ENCODE measurements at places on chromosomes 1 and 21.
A peak's percentile ranks its signal among the peaks of the same experiment; 100 is the strongest.

DNA sequence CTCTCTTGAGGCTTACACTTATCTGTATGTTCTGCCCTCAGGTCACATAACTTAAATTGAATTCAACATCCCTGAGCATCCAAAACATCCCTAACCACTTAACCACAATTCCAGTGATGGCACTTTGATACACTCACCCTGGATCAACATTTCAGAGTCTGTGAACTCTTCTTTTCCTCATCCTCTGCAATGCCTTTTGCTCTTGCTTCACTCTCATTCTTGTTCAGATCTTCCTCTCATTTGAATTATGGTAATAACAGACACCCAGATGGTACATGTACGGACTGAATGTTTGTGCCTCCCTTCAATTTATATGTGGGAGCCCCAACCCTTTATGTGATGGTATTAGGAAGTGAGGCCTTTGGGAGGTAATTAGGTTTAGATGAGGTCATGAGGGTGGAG lies 33.4 kb downstream of the PTGER3 start:
- DNase-seq = no peak

DNA sequence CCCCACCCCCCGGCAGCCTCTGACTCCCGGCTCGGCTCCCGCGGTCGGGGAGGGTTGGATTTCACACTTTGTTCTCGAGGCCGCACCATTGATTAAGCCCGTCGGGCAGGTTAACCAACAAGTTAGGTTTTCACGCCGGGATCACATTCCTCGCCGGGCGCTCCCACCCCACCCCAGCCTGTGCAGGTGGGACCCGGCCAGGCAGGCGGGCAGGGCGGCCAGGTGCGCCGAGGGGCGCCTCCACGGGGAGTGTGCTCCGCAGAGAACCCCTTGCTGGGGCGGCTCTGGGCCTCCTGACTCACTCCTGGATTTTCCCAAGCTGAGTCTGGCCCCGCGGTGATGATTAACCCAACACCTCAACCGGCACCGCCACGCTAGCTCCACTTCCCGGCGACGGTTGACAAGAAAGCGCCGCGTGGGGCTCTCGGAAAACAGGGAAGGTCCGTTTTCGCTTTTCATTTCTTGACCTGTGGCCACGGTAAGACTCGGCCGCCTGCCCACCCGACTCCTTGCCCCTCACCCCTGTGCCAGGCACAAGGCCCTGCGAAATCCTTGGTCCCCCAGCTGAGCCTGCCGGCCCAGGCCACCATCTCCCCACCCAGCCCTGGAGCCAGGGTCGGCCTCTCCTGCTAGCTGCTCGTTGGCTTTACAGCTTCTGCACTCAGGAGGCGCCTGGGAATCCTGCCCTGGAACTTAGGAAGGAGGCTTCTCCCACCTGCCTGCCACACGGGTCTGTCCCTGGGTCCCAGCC lies 8.8 kb upstream of the TTLL10 start:
- DNase-seq = no peak

DNA sequence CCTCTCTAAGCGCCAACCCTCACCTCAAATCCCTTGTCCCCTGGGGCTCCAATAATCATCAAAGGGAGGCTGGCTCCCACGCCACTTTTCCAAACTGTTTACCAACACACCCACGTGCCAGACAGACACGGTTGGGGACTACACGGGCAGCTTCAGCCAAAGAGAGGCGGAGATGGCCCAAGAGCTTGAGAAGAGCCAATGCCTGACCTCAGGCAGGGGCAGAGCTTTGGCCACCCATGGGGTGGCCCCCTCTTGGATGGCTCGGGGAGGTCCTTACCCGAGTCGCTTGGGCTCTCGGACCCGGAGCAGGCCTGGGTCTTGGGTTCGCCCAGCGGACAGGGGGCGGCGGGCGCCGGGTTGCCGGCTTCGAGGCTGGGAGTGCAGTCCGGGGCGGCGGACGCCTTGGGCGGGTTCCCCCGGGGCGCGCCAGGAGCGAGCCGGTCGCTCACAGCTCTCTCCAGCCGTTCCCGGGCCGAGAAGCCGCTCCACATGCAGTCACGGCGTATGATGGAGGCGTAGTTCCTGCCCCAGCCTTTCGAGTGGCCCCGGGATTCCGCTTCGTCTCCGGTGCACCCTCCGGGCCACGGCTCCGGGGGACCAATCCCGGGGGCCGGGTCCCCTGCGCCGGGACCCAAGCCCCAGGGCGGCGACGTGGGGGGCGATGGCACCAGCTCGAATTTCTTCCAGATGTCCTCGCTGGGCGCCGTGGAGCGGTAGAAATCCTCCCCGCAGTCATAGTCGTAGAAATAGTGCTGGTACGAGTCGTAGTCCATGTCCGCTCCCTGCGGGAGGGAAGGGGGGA lies 854 bp downstream of the MYCL start:
- DNase-seq = no peak

DNA sequence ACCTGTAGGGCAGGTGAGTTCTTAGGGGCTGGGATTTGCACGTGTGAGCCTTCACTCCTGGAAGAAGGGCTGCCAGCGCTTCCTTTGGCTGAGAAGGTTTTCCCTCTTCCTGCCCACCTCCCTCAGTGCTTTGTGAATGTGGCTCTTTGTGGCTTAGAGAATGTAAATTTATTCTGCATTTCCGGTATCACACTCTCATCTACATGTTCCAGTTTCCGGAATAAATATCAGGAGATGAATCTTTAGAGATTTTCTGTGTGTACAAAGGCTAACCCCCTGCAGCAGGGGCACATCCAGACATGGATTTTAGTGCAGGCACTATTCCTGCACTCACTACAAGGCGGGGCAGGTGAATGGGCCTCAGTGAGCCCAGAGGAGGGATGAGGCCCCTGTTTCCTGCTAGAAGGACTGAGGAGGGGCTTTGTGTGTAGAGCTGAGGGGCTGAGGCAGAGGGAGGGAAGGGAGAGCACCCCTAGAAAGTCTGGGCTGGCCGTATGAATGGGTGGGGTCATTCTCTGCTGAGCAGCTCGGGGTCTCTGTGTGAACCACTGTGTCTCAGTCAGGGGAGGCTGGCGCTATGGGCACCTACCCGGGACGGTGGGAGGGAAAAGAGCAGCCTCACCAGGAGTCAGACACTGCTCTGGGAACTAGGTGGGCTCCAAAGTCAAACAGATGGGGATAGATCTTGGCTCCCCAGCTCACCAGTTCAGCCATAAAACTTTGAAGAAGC lies 207.5 kb downstream of the MATN1 start:
- DNase-seq = no peak

GRCh38 chr1:34115233-34115632 lies 49.8 kb downstream of the CSMD2 start:
- no peak for DNase-seq

GRCh38 chr1:221778535-221779142 lies 36.8 kb upstream of the DUSP10 start:
- DNase-seq = peak; percentile 77

- DNase-seq = no peak
Observed at GRCh38 chr1:247357781-247358211, 26.1 kb upstream of the ZNF496 start.

DNA sequence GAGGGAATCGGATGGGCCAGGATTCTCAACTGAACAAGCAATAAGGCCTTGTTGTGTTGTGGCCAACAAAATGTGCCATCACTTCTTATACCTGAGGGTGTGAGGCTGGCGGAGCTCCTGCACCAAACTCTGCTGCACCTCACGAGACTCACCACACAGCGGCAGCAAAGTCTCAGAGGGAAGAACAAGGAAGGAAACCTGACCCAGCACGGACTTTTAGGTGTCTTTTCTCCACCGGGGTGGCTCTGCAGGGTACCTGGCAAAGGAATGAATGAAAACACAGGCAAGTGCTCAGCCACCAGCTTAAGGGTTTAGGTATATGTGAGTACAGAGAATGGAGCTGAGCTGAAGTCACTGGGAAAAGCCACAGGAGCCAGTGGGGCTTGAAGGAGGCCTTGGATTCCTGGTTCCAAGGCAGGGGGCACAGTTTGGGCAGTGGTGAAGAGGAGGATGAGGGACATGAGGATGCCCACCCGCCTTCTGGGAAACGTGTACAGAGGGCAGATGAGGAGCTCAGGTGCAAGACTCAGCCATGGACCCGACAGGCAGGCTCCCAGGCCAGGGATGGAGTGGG lies 31.1 kb upstream of the HSD3B1 start:
- no peak for DNase-seq

DNA sequence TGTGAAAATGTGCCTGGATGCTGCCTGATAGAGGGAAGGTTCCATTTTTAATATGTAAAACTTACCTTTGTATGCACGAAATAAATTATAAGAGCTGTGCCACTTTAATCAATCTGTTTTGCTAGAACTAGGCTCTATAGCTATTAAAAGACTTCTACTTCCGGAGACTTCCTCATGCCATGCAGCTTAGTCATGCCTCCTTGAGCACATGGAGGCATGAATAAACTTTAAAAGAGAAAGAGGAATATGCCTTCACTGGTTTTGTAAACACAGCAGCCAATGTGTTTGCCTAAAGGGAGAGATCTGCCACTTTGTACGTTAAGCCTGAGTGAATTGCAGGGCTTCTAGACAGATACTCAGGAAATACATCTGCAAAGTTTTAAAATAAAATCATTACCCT lies 604.6 kb downstream of the LRRIQ3 start:
- no peak for DNase-seq

GRCh38 chr1:12143631-12144155 lies 23.1 kb upstream of the TNFRSF1B start:
- no peak for DNase-seq

DNA sequence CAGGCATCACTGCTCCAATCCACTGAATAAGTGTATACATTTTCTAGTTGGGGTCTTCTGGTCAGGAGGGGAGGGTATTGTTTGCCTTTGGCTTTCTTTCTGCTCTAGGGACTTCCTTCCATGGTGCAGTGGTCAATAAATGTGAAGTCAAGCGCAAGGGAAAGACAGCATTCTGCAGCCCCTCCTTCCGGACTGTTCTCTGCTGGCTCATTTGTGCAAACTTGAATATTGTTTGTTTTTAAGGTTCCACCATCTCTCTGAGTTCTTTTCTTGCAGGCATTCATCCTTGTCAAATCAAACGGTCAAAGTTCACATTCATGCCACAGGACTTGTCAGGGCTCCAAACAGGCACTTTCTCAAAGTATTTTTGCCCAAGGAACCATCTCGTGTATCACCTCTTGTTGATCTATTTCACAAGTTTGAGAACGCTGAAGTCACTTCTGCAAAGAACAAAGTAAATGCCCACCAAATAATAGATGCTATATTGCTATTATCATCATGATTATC lies 205.6 kb upstream of the KAZN start:
- DNase-seq = no peak

- no peak for DNase-seq
Observed at GRCh38 chr1:1599935-1600860, at the start of gene FNDC10. Gene FNDC10, minus strand, starts transcription at chr1:1600135. Its CDS starts 120 bp downstream, at chr1:1600015.

DNA sequence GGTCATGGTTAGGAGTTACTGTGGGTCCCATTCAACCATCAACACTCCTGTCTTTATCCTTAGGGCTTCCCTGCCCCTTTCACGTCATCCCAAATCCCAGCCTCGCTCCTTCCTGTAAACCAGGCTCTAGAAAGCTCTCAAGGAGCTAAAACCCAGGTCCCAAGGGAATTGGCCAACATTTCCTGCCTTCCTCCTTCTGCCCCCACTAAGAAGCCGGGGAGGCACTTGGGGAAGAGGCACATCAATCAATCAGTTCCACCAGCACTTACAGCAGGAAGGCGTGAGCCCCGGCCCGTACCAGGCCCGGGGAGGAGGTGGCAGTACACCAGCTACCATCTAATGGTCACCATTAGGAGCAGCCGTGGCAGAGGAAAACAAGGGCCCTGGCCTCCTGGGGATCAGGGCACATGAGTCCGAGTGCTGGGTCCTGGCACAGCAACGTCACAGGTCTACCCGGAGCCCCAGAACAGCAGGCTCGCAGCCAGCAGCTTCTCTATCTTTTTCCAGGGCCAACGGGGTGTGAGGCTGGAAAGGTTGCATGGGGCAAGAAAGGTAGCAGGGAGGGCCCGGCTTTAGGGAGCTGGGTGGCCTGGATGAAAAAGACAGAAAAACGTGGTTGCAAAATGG lies 108.6 kb downstream of the CASZ1 start:
- no peak for DNase-seq

GRCh38 chr1:226798427-226799411 lies 59.6 kb upstream of the ITPKB start:
- peak; percentile 60 for DNase-seq

GRCh38 chr1:8404460-8405370 lies 86.8 kb downstream of the SLC45A1 start:
- DNase-seq = no peak

- no peak for DNase-seq
Observed at GRCh38 chr21:38284216-38284615, 27.4 kb downstream of the KCNJ15 start.

- DNase-seq = no peak
Observed at GRCh38 chr1:81706650-81707435, 93.9 kb upstream of the ADGRL2 start.

- DNase-seq = no peak
Observed at GRCh38 chr1:199101139-199101538, 462.3 kb downstream of the PTPRC start.

- no peak for DNase-seq
Observed at GRCh38 chr1:145960468-145961108, 2.8 kb upstream of the LIX1L start.

DNA sequence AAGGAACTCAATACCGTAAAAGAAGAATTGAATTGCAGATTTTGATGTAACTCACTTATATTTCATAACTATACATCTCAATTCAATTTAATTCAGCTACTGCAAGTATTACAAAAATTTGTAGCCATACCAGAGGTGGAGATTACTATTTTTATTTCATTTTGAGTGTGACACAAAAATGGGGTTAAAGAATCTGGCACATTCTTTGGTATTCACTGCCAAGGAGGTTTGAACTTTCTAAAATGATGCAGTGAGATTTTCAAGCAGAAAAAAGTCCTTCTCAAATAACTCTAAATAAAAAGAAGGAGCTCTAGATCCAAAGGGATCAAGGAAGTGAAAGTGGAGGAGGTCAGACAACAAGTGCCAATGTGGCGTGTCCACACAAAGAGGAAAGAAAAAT lies 569.0 kb downstream of the DPYD start:
- no peak for DNase-seq

DNA sequence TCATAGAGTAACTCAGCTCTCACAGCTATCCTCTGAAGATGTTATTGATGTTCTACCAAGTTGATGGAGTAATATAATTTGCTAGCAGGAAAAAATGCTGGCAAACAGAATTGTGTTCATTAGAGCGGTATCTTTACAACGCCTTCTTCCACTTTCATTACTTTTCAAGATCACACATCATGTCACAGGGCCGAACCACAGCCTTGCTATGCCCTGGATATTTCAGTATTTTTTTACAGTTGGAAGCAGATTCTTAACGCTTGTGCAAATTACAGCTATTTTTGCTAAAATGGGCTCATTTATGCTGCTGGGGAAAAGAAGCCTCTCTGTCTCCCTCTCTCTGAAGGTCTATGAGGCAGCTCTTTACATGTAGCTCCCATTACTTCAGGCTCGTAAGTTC lies 632.2 kb downstream of the KIF26B start:
- DNase-seq = no peak

DNA sequence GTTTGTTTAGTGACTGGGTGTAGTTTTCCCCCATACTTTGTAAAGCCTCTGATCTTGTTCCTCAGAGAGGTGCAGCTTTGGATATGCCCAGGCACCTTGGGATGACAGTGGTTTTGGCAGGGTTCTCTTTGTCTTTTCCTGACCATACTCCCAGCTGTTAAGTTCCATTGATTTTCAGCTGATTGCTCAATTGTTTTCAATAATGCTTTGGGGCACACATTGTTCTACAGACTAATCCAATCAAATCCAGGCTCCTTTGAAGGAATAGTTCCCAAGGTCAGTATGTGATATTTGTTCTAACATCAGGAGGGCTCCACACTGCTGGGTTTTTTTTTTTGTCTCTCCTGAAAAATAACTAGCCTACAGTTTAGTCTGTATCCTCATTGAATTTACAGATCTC lies 24.8 kb downstream of the PPP2R5A start:
- DNase-seq = no peak

GRCh38 chr1:36420409-36420808 lies 22.7 kb upstream of the LSM10 start:
- DNase-seq = peak; percentile 5
